NCI-H526 (cell line): ENCODE measurements at places on chromosomes 12 and 14.
A peak's percentile ranks its signal among the peaks of the same experiment; 100 is the strongest.

DNA sequence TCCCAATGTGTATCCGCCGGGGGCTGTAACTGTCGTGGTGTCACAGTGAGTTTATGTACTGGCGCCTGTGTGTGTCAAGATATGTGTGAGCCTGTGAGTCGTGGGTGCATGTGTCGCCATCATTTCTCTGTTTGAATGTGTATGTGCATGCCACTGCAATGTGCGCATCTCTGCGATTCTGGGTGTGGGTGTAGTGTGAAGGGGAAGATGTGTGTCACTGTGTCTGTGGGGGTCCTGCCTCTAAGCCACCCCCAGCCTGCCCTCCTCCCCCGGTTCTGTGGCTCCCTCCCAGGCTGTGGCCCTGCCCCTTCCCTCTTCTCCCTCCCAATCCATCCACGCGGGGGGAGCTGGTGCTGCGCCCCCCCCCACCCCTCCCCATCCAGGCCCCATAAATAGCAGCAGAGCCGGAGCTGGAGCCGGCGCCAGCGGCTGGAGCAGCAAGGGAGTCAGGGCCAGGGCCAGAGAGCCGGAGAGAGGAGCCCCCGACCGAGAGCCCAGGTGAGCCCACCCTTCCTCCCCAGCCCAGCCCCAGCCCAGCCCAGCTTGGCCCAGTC is at the start of gene CPNE6:
TSS of gene CPNE6 (plus strand) at position 419 of the 554 bp plus-strand sequence. CDS start 1,375 bp downstream, outside the sequence.
- DNase-seq = no peak

- DNase-seq = no peak
Observed at GRCh38 chr12:131635491-131636122, 75.3 kb upstream of the SFSWAP start.

DNA sequence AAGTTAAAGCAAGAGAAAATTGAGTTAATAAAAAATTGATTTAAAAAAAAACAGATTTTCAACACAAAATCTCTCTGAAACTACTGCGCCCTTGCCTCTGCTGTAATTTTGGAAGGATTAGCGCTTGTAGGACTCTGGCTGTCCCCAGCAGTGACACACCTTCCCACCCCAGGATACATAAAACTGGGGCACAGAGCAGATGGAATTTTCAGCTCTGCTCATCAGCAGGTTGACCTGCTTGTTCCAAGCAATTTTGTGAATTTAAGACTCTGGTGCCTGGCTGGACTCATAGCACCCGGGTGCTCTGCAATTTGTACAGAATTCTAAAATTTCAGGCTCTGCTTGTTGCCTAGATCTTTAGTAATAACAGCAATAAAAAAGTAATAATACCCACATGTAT is 257.8 kb upstream of the GARIN6 start:
- no peak for DNase-seq

DNA sequence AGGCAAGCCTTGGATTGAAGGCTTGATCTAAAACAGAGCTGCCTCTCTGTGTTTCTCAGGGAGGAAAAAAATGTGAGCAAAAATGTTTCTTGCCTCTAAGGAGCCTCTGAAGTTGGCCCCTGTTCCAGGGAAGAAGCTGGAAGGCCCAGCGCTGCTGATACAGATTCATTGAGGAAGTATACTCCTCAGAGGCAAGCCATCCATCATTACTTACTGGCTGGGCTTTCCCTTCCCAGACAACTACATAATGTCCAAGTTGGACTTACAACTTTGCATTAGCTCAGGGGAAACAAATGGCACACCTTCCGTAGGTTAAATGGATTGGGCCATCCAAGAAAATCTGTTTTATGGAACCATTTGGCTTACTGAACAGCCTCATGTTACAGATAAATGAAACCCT is 263.7 kb upstream of the SEL1L start:
- no peak for DNase-seq

- no peak for DNase-seq
Observed at GRCh38 chr12:88206601-88207000, 64.5 kb downstream of the TMTC3 start.

GRCh38 chr14:60085085-60085484 is 6.6 kb upstream of the PCNX4 start:
- DNase-seq = no peak

GRCh38 chr14:24986206-24986893 is 63.6 kb downstream of the STXBP6 start:
- no peak for DNase-seq

DNA sequence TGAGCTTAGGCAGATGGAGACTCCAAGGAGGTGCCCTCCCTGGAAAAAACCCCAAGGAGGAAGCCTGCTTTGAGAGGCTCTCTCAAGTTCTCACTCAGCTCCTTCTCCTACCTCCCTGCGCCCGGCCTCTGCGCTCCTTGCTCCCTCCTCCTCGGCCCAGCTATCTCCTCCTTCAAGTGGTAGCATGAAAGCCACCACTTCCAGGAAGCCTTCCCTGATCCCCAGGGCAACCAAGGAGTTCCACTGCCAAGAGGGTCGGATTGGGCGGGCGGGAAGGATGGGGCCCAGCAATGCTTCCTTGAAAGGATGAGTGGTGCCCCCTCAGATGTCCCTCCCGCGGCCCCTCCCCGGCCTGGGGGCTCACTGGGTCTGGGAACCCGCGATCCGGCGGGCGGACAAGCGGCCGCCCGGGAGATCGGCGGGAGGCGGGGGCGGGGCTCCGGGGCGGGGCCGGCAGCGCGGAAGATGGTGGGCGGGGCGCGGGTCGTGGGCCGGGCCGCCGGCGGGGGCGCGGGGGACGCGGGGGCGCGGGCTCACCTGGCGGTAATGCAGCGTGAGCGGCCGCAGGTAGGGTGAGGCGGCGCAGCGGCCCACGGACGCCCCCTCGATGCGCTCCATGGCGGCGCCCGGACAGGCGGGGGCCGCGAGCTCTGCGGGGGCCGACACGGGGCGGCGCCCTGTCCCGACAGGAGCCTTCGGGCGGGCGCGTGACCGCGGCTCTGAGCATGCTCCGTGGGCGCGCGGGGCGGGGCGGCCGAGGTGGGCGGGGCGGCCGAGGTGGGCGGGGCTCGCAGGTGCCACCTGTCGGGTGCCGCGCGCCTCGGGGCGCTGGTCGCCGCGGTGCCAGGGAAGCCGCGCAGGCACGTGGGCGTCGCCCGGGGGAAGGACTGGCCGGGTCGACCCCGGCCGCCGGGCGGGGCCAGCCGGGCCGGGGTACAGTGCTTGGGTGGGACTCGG is at the start of gene NUDT14:
TSS of gene NUDT14 (minus strand) at position 721 of the 957 bp plus-strand sequence. CDS start at position 618, 103 bp downstream.
- peak; percentile 90 for DNase-seq

DNA sequence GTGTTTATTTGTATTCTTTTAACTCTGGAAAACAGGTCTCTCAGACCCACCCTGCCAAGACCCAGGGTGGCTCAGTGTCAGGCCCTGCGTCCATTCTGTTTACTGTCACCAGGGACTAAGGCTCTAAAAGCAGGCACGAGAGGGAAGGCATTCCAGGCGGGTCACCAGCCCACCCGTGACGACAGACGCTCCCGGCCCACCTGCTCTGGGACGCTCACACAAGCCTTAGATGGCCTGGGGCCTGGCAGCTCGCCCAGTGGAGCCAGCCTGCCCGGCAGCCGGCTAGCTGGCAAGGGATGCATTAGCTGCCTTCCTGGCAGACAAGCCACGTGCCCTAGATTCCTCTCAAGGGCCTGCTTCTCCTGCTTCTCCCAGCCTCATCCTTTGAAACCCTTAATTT is 9.2 kb upstream of the NUAK1 start:
- DNase-seq = no peak

- no peak for DNase-seq
Observed at GRCh38 chr14:102471921-102472790, 37.4 kb downstream of the ANKRD9 start.

GRCh38 chr12:49327368-49327767 is 4.3 kb downstream of the TROAP start:
- no peak for DNase-seq

GRCh38 chr12:95848575-95849388 is 10.0 kb upstream of the SNRPF start:
- DNase-seq = peak; percentile 44

- DNase-seq = no peak
Observed at GRCh38 chr12:57832966-57833365, 13.6 kb downstream of the CTDSP2 start.

DNA sequence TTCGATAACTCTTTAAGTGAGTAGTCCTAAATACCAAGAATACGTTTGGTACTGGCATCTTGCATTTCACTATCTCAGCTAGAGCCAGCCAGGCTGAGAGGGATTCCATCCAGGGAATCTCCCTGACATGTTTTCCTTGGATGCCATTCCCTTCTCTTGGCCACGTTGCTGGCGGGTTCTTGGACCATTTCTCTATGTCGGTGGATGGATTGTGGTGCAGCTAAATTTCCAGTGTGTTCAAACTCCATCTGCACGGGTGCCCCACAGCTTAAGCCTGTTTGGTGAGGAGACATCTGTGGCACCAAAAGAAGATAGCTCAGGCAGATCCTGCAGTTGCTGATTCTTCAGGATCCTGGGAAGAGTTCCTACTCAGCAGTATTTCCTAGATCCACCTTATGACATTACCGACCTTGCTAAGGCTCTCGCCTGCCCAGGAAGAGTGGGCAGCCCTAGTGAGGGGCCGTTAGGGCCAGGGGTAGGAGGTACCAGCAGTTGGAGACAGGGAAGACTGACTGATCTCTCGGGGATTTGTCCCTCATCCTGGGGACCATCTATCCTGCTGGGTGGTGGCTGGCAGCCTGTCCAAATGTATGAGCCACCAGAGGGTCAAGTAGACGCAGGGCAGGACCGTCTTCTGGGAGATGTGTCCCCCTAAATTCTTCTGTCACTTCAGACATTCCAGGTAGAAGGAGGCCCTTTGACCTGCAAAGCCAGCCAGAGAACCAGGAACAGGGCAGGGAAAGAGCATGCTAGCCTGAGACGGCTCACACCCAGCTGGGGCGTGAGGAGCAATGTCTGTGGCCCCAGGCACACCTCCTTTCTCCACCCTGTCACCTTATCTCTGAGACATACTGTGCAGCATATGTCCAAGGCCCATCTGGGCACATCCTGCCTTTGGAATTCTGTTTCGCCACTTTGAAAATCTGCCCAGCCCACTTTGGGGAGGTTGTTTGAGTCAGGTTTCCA is 72.6 kb upstream of the CAPRIN2 start:
- no peak for DNase-seq

GRCh38 chr14:37708481-37708880 is 113.1 kb downstream of the TTC6 start:
- no peak for DNase-seq

GRCh38 chr14:104795781-104796686 is 486 bp upstream of the AKT1 start:
- peak; percentile 71 for DNase-seq

- peak; percentile 70 for DNase-seq
Observed at GRCh38 chr12:49664591-49665239, 41.4 kb downstream of the PRPF40B start.

- DNase-seq = no peak
Observed at GRCh38 chr14:24425704-24426103, 3.8 kb downstream of the CBLN3 start.

DNA sequence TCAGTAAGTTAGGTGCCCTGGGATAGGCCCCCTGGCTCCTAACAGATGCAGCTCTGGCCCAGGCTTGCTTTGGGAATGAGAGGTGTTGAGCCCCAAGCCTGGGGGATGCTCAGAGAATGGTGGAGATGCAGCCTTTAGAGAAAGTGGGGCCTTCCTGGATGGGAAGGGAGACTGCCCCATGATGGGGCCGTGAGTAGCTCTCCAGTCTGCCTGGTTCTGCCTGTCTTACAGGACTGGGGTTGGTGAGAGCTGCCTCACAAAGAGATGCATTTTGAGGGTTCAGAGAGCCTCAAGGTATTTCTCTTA is 523 bp upstream of the VRTN start:
- DNase-seq = no peak

GRCh38 chr14:72708708-72709475 is 185.0 kb downstream of the DPF3 start:
- DNase-seq = no peak

DNA sequence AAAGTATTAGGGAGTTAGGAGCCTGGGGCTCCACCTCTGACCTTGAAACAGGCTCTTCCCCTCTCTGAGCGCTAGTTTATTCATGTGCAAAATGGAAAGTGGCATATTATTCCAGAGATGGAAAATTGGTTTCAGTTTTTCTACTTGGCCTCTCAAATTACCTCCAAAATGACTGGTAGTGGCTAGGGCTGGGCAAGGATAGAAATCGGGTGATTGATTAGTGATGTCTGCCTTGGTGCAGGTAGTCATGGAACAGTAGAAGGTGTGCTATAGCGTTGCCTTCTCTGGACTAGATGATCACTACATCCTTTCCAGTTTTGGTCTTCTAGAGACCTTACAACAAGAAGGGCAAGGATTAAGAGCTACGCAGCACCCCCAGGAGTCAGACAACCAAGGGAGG is 8.6 kb upstream of the MSI1 start:
- DNase-seq = no peak

- DNase-seq = no peak
Observed at GRCh38 chr14:104601786-104602185, 2.8 kb downstream of the TMEM179 start.

DNA sequence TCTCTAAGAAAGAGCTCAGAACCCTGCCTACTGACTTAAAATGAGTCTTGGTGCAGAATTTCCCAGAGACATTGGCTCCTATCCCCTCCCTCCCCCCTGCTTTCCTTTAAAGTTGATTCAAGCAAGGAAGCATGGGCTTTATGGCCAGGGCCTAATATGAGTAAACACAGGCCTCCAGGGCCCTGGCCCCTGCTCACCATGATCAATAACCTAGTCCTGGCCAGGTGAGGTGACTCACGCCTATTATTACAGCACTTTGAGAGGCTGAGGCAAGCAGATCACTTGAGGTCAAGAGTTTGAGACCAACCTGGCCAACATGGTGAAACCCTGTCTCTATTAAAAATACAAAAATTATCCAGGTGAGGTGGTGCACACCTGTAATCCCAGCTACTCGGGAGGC is 165.1 kb upstream of the TMCC3 start:
- DNase-seq = no peak

DNA sequence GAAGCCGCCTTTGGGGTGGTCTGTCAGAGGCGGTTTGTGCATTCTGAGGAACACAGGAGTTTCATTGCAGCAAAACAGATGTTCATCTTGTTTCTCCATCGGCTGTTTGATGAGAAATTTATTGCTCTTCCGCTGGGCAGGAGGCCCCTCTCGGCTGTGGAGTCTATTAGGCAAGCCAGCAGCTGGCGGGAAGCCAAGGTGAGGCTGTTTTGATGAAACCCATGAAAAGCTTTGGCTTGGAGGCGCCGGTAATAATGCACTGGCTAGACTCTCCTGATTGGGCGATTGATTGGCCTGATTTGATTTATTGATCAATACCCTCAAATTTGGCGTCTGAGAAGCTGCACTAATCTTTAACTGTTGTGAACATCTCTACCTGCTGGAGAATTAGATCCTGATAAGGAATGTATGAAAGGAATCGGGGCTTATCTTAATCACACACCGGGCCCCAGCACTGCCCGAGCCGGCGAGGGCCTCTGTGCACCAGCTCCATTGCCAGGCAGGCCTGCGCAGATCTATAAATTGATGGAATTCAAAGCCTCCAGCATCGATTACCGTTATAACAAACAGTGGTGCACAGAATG is 187.7 kb downstream of the PHETA1 start:
- DNase-seq = peak; percentile 83

- peak; percentile 63 for DNase-seq
Observed at GRCh38 chr12:52895726-52896189, 9.1 kb downstream of the KRT8 start.

DNA sequence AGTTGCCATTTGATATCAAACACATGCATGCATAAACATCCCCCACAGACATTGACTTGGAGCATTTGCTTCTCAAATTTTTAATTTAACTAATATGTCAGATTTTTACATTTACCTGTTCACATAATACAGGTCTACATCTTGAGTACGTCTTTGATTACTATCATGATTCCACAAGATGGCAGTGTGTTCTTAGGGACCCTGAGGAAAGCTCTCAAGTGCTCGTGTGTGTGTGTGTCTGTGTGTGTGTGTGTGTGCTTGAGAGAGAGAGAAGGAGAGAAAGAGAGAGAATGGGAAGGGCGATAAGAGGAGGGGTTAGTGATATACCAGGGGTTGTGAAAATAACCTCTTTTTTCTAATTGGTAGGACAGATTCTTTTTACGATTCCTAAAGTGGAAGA is 167.1 kb upstream of the OR4E1 start:
- DNase-seq = no peak
